ENCODE measurements at places on chromosomes 1 and 21.
A peak's percentile ranks its signal among the peaks of the same experiment; 100 is the strongest.

DNA sequence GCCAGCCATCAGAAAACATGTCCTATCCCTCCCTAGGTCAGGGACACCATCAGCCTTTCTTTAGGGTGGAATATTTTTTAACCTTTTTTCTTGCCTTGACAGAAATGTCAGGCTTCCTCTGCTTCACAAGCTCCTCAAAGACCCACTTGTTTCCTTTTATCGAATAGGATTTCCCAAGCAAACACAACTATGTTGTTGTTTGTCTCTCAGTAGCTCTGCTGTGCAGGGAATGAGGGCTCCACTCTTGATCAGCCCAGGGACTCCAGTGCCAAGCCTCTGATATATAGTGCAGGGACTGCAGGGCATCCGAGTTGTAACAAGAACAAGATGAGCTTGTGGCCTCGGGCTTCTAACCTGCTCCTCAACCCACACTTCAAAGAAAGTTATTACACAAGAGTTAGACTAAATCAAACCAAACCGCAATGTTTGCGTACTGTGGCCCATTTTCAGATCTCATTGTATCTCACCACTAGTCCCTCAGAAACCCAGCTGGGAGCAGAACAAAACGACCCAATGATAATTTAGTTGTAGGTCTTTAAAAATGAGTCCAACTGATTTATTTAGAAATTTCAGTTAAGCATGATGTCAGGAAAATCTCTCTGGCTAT lies 108.1 kb downstream of the ATG4C start:
- no peak for DNase-seq

- no peak for DNase-seq
Observed at GRCh38 chr1:247440001-247440620, 17.8 kb downstream of the OR2B11 start.

- DNase-seq, result no peak
Observed at GRCh38 chr1:201489643-201490261, 17.2 kb downstream of the CSRP1 start.

DNA sequence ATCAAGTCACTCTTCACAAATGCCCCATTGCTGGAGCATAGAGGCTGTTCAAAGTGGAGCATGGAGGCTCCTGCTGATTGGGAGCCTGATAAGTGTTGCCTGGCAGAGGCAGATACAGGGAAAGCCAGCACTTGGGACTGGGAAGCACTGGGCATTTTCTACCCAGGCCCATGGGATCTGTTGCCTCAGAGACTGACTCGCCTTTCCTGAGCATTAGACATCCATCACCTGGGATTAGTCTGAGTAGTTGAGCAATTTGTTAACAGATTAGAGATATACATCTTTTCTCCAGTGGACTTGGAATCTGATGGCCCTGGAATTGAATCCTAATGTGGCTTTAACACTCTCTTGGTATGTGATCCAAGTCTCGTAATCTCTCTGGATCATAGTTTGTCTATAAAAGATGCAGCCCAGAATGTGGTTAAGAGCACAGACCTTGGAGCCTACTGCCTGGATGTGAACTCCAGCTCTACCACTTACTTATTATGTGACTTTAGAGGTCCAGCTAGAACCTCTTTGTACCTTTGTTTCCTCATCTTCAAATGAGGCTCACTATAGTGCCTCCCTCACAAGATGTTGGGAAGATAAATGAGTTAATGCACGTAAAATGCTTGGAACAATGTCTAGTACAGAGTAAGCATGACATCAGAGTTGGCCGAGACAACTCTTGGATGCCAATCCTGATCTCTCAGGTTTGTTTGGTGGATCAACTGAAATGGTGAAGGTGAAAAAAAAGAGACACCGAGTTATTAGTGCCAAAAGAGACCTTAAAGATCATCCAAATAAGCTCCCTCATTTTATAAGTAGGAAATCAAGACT lies 38.3 kb upstream of the NRDC start:
- no peak for DNase-seq

- no peak for DNase-seq
Observed at GRCh38 chr21:34313116-34313515, 50.7 kb upstream of the KCNE2 start.

- no peak for DNase-seq
Observed at GRCh38 chr1:201531551-201532425, 7.1 kb upstream of the NAV1 start.

DNA sequence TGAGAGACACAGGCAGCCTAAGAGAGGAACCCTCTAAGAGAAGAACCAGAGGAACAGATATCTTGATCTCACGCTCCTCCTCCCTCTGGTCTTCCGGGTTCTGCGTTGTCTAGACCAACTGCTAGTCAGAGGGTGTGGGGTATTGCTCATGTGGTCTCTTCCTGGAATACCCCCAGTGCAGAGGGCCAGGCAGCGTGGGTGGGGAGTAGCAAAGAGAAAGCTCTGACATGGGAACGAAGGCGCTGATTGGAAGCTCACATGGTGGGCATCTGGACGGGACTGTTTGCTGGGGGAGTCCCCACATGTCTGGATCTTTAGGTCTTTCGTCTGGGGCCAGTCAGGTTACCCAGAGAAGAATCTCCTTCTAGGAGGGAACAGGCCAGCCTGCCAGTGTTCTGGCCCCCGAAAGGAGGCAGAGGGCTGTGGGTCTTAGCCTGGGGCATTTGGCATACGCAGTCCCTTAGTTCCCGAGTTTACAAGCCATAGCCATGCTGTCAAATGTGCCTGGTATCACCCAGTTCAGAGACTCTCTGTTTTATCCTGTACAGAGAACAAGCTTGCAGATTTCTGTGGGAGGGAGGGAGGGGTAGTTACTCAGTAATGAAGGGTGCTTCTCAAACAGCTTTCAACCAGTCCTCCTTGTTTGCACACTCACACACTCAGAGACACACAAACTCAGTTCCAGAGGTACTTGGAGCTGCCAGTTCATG lies 18.3 kb upstream of the IL6R start:
- DNase-seq, result no peak

DNA sequence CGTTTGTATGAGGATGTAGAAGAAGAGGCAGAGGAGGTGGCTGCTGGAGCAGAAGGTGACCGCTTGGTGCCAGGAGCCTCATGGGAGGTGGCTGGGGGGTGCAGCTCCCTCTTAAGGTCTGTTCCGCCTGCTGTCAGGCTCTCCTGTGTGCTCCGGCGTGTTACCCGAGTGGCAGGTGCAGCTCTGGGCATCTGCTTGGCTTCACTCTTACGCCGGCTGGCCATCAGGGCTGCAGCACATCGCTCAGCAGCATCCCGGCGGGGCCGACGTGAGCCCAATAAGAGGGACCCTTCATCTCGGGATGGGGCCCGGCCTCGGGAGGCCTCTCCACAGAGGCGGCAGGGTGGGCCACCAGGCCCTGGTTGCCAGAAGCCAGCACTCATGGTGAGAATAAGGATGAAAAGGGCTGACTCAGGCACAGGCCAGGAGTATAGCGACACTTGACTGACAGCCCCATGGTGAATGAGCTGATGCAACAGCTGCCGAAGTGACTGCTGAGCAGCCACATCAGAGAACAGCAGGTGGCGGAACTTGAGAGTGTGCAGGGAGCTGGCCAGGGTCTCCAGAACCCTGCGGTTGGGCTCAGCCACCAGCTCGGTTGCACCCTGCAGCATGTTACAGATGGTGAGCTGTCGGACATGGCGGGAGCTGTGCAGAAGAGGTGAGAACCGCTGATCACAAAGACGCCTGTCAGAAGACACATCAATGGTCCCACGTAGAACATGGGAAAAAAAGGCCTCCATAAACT lies 17.5 kb downstream of the LRRC41 start:
- no peak for DNase-seq

- DNase-seq, result no peak
Observed at GRCh38 chr1:244680667-244681066, 27.7 kb downstream of the DESI2 start.

- DNase-seq, result peak; percentile 3
Observed at GRCh38 chr1:15684042-15684461, at the start of gene PLEKHM2. Gene PLEKHM2, plus strand, starts transcription at chr1:15684320. Its CDS starts 239 bp downstream, at chr1:15684559.

- no peak for DNase-seq
Observed at GRCh38 chr1:199762572-199762971, 264.9 kb upstream of the NR5A2 start.
